ENCODE measurements at places on chromosomes 12 and 14. TPM values are rescaled to one million over a fixed set of nuclear protein-coding genes. Genes with fewer than 3 reads are reported as not detected.

OR4E2 gene
- total RNA-seq: not detected

POTEG gene
- total RNA-seq: 0.06 TPM

PTGER2 gene
- total RNA-seq: 3.8 TPM

BCL11B gene
- 0.38 TPM for total RNA-seq

All from A549 treated with GW870086 at 1 μM for 4 hours (cell line).